ENCODE measurements at places on chromosomes 5 and 9.

DNA sequence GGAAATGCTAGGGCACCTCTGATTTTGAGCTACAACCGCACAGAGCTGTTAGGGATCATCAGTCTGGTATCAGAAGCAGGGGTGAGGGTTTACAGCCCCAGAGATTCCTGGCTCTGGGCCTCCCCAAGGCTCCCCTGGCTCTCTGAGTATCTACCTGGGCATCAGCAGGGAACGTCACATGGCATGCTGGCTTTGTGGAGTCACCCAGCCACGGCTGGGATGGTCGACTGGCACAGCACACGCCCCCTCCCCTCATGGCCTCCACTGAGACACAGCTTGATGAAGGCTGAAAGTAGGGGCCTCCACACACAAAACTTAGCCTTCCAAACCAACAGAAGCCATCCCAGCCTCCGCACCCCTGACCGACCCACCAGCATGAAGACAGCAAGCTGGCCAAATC is 16.7 kb downstream of the ATPSCKMT start:
- no peak for DNase-seq

GRCh38 chr9:34520505-34521385 is 2.0 kb downstream of the ENHO start:
- DNase-seq: no peak

DNA sequence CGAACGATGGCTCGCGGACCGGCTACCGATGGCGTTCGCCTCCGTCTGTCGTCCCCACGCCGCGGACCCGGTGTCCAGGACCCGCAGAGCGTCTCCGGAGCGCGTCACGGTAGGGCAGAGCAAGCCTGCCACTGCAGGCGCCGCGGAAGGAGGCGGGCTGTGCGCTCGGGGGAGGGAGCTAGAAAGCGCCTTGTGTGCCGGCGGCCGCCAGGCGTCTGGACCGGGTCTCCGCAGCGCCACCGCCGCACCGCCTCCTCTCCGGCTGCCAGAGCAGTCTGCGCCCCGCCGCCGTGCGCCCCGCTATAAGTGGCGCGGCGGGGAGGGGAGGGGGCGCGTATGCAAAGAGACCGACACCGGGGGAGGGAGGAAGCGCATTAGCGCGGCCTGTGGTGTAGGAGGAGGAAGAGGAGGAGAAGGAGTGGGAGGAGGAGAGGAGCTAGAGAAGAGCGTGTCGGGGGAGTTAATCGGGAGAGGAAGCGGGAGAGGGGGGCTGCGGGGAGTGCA is at the start of gene ENC1:
Gene ENC1, minus strand, starts transcription at position 279 of the 504 bp plus-strand sequence. CDS start 4,243 bp downstream, outside the sequence.
- DNase-seq: no peak

DNA sequence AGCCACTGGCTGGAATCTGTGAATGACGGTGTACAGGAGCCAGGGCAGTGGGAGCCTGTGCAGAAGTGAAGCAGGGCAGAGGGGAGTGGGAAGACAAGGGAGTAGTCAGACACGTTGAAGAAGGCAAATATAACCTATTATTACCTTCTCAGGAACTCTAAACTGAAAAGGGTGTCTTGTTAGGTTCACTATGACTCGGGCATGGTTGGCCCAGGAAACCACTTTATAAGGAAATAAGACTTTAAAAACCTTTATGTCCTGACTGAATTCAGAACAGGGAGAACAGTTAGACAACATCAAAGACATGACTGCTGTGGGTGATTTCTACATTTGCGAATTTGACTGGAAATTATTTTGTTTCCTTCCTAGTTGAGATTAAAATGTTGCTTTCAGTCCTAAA is 107.5 kb downstream of the ACER2 start:
- no peak for DNase-seq

- no peak for DNase-seq
Measured at GRCh38 chr9:120891245-120891883, 14.4 kb upstream of the PHF19 start.

GRCh38 chr5:3309538-3309937 is 286.1 kb upstream of the IRX1 start:
- DNase-seq: no peak

GRCh38 chr5:127809533-127809932 is 106.3 kb downstream of the CCDC192 start:
- no peak for DNase-seq

GRCh38 chr9:113398796-113399195 is 2.3 kb downstream of the ALAD start:
- DNase-seq: no peak
